CD14-positive monocyte (primary cell): ENCODE measurements at places on chromosomes 12 and 14. TPM values are rescaled to one million over a fixed set of nuclear protein-coding genes. Genes with fewer than 3 reads are reported as not detected.
A peak's percentile ranks its signal among the peaks of the same experiment; 100 is the strongest.

The VRTN gene
- polyA plus RNA-seq = not detected

The KRT79 gene
- not detected for polyA plus RNA-seq

The GLIPR1L1 gene
- not detected in 2 replicates for polyA plus RNA-seq

The POC1B gene
- 3.8 and 8.4 TPM in 2 replicates for polyA plus RNA-seq

DNA sequence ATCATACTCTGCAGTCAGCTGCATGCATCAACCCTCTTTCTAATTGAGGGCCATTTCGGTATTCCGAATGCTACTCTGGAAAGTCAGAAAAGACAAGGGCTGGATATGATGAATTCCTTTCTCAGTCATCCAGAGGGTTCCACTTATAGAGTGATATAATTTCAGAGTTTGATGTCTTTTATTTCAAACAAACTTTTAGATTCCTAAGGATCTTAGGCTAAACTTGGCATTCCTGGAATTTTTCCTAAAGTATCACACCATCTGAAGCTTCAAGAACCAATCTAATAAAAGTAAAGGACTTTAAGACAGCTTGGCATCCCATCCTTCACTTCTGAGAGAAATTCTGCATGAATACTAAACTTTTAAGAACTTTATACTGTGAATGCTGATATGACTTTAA, 69.3 kb upstream of the KCNJ8 start:
- no peaks in the 10 kb centered on the region for H3K36me3 ChIP-seq
- H3K4me3 ChIP-seq = no peak overlapping the region
- no peaks in the 10 kb centered on the region for H3K4me1 ChIP-seq
- no peak overlapping the region for H3K27ac ChIP-seq
- DNase-seq = no peak
- no peaks in the 10 kb centered on the region for H3K27me3 ChIP-seq

DNA sequence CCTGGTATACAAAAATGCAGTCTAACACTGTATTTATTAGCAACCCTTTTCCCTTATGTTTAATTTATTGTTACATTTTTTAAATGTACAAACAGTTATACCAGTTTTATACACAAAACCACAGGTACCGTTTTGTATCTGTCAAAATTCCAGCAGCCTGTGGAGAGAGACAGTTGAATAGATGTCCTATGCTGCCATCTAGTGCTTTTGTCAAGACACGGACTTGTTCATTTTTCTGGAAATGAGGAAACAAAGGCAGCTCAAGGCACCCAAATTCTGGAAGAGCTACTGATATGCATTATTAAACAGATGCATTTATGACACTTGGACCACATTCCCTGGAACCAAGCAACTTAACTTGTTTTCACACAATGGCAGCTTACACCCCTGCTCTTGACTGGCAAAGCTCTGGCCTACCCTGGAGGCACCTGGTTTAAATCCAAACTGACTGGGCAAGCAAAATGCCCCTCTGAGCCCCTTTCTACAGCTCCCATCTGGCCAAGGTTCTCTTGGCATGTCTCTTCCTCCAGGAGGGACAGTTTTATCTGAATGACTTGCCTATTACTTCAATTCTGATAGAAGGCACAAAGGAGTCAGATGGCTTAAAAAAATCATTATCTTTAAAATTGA, 286.9 kb upstream of the PRKD1 start:
- no peaks in the 10 kb centered on the region for H3K36me3 ChIP-seq
- no peak overlapping the region for H3K4me3 ChIP-seq
- no peak overlapping the region for H3K27ac ChIP-seq
- H3K4me1 ChIP-seq = no peaks in the 10 kb centered on the region
- DNase-seq = no peak
- H3K27me3 ChIP-seq = no peaks in the 10 kb centered on the region

- no peaks in the 10 kb centered on the region for H3K36me3 ChIP-seq
- DNase-seq = no peak
- no peak overlapping the region for H3K27ac ChIP-seq
- no peaks in the 10 kb centered on the region for H3K27me3 ChIP-seq
- no peak overlapping the region for H3K4me3 ChIP-seq
- no peaks in the 10 kb centered on the region for H3K4me1 ChIP-seq
Observed at GRCh38 chr12:75289753-75290152, 40.4 kb downstream of the CAPS2 start.

DNA sequence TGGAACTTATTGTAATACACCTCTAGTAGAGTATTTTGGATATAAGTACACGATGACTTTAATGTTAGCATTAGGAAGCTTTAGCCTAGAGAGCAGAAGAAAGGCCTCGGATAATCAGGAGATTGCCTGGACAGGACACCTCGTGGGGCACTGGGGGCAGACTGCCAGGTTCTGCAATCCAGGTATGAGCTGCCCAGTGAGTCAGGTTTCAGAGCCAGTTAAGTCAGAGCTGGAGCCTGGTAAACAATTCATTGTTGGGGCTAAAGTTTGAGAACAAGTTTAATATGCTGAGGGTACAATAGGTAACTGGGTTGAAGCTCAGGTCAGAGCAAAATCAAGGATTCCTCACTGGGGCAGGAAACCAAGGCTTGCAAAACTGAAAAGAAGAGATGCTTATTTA, 107.4 kb downstream of the RERGL start:
- no peak for DNase-seq
- H3K36me3 ChIP-seq = no peaks in the 10 kb centered on the region
- no peak overlapping the region for H3K27ac ChIP-seq

DNA sequence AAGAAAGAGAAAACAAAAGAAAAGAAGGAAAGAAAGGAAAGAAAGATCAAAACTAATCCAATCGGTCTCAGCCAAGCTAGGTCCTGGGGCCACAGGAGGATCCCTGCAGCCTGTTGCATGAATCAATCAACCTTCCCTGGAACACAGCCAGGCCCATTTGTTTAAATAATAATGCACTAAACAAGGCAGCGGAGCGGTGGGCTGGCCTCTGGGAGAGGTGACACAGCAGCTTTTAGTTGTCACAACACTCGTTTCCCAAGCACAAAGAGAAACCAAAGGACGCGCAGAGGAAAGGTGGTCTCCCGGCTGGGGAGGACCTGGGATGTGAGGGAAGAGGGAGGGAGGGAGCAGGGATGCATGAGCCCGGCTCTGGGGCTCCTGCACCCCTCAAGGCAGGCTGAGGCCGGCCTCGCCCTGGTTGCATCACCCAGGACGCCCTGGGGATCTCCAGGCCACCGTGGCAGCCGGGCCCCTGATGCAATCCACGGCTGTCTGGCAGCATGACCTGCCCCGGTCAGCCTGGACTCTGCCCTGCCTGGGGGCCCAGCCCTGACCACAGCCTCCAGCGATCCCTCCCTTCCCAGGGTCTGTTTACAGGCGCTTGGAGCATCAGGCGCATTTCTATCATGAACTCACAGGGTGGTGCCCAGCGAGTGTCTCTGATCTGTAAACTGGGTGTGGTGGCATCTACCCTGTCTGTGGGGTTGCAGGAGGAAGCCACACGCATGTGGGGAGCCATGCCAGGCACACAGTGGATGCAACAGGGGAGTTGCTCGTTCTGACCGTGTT, 32.5 kb downstream of the MMP17 start:
- H3K4me3 ChIP-seq = peak overlapping the region; percentile 35
- H3K36me3 ChIP-seq = no peaks in the 10 kb centered on the region
- H3K27ac ChIP-seq = peak overlapping the region; percentile 92
- H3K27me3 ChIP-seq = no peaks in the 10 kb centered on the region

- H3K27me3 ChIP-seq = no peaks in the 10 kb centered on the region
- no peaks in the 10 kb centered on the region for H3K36me3 ChIP-seq
- DNase-seq = no peak
Observed at GRCh38 chr12:131264635-131265034, 310.9 kb downstream of the ADGRD1 start.

DNA sequence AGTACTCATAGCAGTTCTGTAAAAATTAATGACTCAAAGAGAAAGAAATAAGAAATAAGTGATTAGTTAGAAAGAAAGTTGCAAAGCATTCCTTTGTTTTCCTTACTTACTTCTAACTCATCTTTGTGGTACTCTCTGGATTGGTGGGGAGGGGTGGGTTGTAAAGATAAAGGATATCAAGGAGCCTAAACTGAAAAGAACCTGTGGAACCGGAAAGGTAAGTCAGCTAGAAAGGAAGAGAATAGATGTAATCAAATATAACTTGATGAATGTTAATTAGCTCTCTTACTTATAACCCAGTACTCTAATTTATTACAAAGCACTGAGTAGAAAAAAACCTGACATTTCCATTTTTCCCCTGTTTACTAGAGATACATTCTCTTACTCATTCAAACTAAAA, 37.5 kb upstream of the KRR1 start:
- no peak overlapping the region for H3K4me3 ChIP-seq
- DNase-seq = no peak
- no peaks in the 10 kb centered on the region for H3K36me3 ChIP-seq
- H3K27me3 ChIP-seq = no peaks in the 10 kb centered on the region
- no peak overlapping the region for H3K27ac ChIP-seq
- no peaks in the 10 kb centered on the region for H3K4me1 ChIP-seq

- DNase-seq = no peak
- no peaks in the 10 kb centered on the region for H3K27me3 ChIP-seq
- peaks cover 4% of the 10 kb centered on the region for H3K4me1 ChIP-seq
- H3K4me3 ChIP-seq = no peak overlapping the region
Observed at GRCh38 chr14:25095736-25096437, 45.9 kb upstream of the STXBP6 start.

- no peak overlapping the region for H3K4me3 ChIP-seq
- H3K27ac ChIP-seq = no peak overlapping the region
- no peaks in the 10 kb centered on the region for H3K36me3 ChIP-seq
- H3K27me3 ChIP-seq = no peaks in the 10 kb centered on the region
Observed at GRCh38 chr12:19533567-19533966, 94.3 kb downstream of the AEBP2 start.

DNA sequence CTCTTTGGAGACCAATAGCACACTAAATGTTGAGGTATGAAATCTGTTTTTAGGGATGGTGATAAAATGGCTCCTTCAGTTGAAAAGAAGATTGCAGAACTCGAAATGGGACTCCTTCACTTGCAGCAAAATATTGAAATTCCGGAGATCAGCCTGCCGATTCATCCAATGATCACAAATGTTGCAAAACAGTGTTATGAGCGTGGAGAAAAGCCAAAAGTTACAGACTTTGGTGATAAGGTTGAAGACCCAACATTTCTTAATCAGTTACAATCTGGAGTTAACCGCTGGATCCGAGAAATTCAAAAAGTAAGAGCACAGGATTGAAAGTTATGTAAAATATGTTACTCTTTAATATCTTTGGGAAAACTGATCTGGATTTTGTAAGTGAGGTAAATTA, 15.3 kb downstream of the DYNC1H1 start:
- no peaks in the 10 kb centered on the region for H3K27me3 ChIP-seq
- H3K27ac ChIP-seq = no peak overlapping the region
- DNase-seq = no peak
